ENCODE measurements at places on chromosomes 6 and 20. TPM values are rescaled to one million over a fixed set of nuclear protein-coding genes. Genes with fewer than 3 reads are reported as not detected.

DNA sequence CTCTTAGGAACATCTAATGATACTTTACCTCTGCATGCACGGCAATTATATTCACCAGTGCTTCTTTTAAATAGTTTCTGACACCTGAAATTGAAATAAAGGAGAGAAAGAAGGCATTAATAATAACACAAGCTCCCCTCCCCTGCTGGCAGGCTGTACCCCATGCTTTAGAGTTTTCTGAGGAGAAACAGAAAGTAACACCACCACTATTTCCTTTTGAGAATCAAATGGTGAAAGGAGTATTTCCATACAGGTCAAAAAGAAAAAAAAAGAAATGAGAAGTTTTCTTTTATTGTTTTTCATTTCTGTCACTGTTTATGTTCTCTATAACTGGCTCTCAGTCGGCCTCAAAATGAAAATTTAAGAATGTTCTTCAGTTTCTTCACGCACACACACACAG, 108.1 kb downstream of the IRF4 start:
- no peak for DNase-seq

- peak; percentile 63 for DNase-seq
Observed at GRCh38 chr20:41177636-41178035, 40.3 kb downstream of the PLCG1 start.

- no peak for DNase-seq
Observed at GRCh38 chr20:37630166-37630565, 63.7 kb upstream of the CTNNBL1 start.

DNA sequence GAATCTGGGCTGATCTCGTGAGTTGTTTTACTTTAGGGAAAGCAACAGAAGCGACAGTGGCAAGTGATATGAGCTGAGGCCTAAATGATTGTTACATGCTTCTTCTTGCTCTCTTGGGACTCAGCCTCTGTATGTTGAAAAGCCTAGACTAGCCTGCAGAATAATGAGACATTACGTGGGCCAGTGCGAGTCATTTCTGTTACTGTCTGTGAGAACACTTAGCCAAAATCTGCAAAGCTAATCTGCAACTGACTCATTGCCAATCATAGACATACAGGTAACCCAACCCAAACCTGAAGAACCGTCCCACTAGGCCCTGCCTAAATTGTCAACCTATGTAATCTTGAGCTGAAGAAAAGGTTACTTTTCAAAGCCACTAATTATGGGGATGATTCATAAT, 77.4 kb upstream of the F13A1 start:
- no peak for DNase-seq

GRCh38 chr6:14857001-14857400, 388.9 kb upstream of the JARID2 start:
- no peak for DNase-seq

The MUC22 gene
- total RNA-seq = 0.06 TPM

- peak; percentile 16 for DNase-seq
Observed at GRCh38 chr6:131923356-131923755, 27.8 kb downstream of the CCN2 start.

The SLC17A2 gene
- not detected for total RNA-seq

DNA sequence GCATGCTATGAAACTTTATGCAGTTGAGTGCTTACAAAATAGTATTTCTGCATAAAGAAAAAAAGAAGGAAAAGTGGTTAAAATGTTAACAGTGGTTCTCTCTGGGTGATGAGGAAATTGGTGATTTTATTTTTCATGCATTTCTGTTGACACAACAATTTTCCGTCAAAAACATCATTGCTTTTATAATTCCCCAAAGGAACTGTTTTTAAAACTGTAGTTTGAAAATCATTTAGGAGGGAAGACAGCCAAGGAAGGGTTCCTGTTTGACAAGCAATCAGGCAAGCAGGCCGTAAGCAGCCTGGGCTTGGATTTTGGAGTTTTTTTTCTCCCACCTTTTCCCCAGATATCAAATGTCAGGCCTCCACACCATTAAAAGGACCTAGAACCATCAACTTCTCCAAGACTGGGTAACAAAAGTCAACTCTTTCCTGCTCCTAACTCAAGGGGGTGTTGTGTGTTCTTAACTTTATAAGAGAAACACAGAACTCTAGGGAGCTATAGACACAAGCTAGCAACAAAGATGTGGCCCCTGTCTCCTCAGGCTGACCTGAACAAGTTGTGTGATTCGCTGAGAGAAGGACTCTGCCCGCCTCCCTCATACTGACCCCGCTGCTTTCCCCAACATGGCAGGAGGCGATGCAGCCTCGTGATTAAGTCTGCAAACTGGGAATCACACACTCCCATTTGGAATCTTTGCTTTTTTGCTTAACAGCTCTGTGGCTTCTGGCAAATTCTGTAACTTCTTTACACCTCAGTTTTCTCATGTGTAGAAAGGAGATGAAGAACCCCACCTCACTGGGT, 146.6 kb downstream of the BCAS1 start:
- DNase-seq = no peak

The TRAPPC3L gene
- total RNA-seq = not detected

DNA sequence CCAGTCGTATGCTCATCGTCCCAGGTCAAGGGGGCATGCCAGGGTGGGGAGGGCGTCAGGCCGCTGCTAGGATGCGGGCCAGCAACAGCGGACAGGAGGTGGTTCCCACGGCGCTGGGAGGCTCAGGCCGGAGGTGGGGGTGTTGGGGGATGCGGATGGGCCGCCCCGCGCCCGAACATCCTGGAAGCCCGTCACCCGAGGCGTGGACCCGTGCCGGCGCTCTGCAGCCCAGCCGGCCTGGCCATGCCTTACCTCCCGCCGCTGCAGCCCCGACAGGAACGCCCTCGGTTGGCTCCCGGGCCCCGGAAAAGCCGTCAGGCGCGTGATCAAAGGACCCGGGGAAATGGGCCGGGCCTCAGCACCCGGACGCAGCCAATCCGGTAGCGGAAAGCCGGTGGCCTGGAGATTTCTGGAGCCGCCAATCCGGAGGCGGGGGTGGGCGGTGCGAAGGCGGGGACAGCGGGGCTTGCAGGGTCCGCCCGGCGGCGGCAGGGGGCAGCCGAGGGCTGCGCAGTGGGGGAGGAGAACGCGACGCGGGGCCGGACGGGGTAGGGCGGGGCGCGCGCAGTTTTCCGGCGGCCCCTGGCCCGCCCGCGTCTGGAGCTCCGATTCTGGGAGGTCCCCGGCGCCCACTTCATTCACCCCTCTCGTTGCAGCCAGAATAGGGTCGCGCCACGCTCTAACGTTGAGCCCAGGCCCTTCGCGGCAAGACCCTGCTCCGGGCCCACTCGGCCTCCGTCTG, at the start of gene SMIM29:
SMIM29 (minus strand) TSS at position 280 of the 742 bp plus-strand sequence. CDS start 1,215 bp downstream, outside the sequence.
- no peak for DNase-seq

- DNase-seq = no peak
Observed at GRCh38 chr6:318243-318890, 26.1 kb downstream of the DUSP22 start.

The EEF1E1 gene
- total RNA-seq = 88.8 TPM

The RAET1G gene
- not detected for total RNA-seq

DNA sequence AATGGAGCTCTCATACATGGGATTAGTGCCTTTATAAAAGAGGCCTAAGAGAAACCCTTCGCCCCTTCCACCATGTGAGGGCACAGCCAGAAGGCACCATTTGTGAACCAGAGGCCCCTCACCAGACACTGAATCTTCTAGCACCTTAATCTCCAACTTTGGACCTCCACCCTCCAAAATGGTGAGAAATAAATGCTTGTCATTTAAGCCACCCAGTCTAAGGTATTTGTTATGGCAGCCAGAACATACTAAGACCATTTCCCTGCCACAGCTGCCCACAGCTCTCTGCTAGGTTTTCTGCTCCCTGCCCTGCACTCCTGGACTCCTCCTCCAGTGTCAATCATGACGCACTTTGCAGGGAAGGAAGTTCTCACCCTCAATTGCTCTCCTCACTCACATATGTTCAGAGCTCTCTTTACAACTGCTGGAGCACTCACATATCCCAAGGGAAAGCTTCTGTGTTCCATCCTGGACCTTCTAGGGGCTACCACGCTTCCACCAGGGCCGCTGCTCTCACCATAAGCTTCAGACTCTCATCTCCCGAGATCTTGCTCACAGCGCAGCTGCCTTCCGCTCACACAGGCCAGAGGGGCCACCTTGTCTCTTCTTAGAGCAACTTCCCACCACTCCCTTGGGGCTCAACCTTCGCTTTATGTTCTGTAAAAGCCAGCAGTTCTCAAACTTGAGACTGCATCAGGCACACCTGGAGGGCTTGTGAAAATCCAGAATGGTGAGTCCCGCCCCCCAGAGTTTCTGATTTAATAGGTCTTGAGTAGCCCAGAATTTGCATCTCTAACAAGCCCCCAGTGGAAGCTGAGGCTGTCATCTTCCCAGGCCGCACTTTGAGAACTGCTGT, 1.6 kb upstream of the LY86 start:
- no peak for DNase-seq

The HFE gene
- total RNA-seq = 5.1 TPM

DNA sequence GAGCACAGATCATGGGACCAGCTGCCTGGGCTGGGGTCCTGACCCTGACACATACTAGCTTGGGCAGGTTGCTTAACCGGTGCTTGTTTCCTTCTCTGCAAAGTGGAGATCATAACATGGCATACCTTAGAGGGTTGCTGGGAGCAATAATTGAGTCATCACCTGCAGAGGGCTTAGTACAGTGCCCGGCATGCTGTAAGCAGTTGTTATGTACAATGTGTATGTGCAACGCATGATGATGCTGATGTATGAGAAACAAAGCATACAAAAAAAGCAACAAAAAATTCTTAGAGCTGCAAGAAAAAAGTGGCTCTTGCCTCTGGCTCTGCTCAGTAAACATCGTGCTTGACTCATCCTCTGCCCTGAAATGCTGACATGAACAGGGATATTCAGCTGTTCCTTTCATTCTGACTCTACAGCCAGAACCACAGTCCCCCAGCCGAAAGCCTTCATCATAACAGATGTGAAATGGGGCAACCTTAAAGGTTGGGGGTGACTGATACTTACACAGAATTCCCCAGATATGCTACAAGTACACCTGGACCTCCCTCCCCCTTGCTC, 91.7 kb downstream of the CLIC5 start:
- DNase-seq = no peak

DNA sequence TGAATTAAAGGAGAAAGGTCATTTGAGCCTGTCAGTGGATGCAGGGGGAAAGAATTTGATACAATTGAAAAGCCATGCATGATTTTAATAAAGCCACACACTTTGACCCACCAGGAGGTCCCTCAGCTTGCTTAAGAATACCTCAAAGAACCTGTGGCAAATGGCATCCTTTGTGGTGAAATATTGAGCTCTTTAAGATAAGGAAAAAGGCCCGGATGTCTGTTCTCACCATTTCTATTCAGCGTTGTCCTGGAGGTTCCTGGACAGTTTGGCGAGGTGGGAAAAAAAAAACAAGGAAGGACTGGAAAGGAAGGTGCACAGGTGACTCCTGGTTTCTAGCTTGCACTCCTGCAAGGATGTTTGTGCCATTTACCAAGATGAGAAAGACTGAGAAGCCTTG, 91.0 kb downstream of the TOX2 start:
- DNase-seq = no peak

DNA sequence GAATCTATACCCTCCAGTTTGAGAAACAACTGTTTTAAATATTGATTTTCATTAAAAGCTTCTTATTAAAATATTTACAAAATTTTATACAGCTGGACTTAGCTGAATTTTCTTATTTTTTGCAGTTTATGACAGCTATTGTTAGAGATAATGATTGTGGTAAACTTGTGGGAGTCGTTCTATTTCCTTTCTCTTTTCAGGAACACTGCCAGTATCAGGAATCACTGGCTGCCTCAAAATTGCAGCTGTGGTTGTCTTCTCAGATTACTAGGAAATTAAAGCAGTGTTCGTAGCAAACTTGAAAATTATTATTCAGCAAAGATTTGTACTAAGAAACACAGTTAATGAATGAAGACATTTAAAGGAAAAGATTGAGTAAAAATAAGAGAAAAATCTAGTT, 311.0 kb downstream of the CENPW start:
- no peak for DNase-seq

DNA sequence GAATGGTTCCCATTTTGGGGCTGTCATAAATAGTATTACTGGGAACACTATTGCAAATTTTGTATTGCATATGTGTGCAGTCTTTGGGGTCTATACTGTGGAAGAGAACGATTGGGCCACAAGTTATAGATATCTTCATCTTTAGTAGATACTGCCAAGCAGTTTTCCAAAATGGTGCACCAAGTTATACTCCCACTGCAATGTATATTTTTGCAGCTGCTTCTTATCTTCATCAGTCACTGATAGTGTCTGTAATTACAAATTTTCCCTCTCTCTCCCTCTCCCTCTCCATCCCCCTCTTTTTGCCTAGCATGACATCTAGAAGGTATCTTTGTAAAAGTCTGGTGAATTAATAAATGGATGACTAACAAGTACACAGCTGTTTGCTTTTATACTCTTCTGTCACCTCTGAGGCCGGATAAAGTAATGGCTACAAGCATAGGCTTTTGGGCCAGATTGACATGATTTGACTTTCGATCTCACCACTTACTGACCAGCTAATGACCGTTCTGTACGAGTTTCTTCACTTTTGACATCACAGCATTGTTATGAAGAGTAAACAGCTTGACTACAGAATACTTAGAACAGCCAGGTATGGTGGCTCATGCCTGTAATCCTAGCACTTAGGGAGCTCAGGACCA, 113.3 kb upstream of the SLC2A12 start:
- no peak for DNase-seq

Data from epithelial cell of proximal tubule (primary cell).